ENCODE measurements at places on chromosomes 1 and 21.

- DNase-seq: peak; percentile 89
Measured at GRCh38 chr1:9279172-9279840, 13.4 kb upstream of the SPSB1 start.

DNA sequence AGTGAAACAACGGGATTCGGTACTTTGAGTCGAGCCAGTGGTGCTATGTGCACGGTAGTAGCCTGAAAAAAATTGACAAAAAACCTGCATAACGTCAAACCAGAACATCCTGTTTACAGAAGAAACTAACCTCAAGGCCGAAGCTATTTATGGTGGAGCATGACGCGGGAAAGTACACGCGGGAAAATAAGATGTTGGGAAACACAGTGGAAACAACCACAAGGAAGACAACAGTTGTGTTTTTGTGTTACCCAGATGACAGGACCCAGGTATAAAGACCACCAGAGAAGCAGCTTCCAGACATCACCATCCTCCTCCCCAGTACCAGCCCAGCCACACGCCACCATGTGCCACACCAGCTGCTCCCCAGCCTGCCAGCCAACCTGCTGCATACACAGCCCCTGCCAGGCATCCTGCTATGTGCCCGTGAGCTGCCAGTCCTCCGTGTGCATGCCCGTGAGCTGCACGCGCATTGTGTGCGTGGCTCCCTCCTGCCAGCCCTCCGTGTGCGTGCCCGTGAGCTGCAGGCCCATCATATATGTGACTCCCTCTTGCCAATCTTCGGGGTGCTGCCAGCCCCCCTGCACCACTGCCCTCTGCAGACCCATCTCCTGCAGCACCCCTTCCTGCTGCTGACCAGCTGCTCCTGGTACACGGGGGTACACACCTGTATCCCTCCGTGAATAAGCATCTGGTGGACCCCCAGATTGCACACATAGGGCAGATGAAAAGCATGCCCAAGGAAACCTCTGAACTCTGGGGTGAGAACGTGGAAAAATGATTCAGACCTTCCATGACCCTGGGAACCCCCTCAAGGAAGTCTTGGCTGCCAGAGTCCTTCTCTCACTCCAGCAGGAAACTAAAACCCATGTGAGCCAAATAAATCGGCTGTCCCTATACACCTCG is at the start of gene KRTAP12-3:
Gene KRTAP12-3, plus strand, starts transcription at position 298 of the 906 bp plus-strand sequence. Its CDS starts 48 bp downstream, at position 346.
- no peak for DNase-seq

DNA sequence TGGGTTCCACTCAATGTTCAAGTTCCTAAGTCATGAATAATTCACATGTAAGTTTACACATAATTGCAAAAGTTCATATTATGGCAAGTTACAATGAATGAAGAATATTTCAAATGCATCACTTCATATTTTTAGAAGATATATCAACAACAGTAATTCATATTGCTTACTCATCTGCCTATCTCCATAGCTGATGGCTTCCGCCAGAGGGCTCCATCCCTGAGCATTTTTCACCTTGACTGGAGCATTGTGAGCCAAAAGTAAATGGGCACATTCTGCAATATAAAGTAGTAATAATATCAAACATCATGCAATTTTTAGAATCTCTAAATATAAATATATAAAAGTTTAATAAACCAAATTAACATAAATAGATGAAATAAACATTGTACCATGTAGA is 29.8 kb downstream of the ANKRD13C start:
- no peak for DNase-seq

DNA sequence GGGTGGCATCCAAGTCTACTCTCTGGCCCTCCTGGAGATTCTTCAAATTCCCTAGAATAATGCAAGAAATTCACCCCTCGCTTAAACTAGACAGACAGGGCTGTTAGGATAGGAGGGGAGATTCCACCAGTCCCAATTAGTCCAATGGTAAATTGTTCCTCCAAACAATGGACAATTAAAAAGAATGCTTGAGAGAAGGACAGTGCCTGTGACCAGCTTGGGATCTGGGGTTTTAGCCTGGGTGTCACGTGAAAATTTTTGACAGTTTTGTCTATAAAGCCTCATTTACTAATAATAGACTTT is 177.7 kb upstream of the RAB4A start:
- no peak for DNase-seq

GRCh38 chr1:227730630-227731151 is 4.4 kb downstream of the JMJD4 start:
- DNase-seq: no peak

- no peak for DNase-seq
Measured at GRCh38 chr1:33366762-33367484, 46.0 kb upstream of the A3GALT2 start.

- DNase-seq: no peak
Measured at GRCh38 chr21:28916150-28916893, 76.4 kb downstream of the LTN1 start.

GRCh38 chr1:191901651-191902050 is 256.6 kb upstream of the RGS18 start:
- no peak for DNase-seq

GRCh38 chr21:39036581-39036980 is 146.7 kb downstream of the PSMG1 start:
- no peak for DNase-seq

DNA sequence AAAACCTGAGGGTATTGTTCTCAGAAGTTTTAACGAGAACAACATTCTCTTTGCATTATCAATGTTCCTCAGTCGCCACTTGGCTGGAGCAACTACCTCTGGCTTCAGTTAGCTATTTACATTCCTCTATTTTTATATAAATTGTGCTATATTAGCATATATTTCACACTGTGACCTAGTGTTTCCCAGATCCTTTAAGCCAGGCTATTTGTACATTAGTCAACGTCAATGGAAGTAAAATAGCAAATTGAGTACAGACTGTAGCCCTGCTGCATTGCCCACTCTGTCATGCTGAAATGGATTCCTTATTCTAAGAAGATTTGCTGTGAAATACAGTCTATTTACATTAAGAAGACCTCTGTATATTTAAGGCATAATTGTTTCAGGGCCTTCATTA is 213.8 kb downstream of the ROR1 start:
- DNase-seq: no peak

DNA sequence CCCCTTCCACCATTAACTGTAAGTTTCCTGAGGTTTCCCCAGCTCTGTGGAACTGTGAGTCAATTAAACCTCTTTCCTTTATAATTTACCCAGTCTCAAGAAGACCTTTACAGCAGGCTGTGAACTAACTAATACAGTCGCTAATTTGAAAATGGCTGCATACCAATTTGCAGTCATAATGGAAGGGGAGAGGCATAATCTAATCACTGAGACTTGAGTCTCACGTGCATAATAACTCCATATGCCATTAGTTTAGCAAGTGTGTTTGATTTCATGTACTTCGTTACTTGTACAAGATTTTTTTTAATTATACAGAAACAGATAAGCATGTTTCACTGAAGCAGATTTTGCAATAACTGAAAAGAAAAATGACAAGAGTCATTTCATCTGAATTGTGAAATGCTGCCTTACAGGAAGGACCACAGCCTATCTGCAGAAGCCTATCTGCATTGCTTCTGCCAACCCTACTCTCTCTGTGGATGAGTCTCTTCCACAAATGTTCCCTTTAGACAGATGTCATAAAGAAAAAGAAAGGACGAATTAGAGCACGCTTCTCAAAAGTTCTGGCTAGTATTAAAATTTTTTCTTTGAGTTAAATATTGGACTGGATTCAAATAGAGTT is 99.1 kb downstream of the PTGER3 start:
- peak; percentile 44 for DNase-seq

- no peak for DNase-seq
Measured at GRCh38 chr1:1918901-1919303, at the start of gene TMEM52. TMEM52 (minus strand) TSS chr1:1919279; CDS start chr1:1919265, 14 bp downstream.

GRCh38 chr1:240126821-240127220 is 35.1 kb downstream of the FMN2 start:
- DNase-seq: no peak

GRCh38 chr1:189605226-189605625 is 872.4 kb downstream of the BRINP3 start:
- no peak for DNase-seq

DNA sequence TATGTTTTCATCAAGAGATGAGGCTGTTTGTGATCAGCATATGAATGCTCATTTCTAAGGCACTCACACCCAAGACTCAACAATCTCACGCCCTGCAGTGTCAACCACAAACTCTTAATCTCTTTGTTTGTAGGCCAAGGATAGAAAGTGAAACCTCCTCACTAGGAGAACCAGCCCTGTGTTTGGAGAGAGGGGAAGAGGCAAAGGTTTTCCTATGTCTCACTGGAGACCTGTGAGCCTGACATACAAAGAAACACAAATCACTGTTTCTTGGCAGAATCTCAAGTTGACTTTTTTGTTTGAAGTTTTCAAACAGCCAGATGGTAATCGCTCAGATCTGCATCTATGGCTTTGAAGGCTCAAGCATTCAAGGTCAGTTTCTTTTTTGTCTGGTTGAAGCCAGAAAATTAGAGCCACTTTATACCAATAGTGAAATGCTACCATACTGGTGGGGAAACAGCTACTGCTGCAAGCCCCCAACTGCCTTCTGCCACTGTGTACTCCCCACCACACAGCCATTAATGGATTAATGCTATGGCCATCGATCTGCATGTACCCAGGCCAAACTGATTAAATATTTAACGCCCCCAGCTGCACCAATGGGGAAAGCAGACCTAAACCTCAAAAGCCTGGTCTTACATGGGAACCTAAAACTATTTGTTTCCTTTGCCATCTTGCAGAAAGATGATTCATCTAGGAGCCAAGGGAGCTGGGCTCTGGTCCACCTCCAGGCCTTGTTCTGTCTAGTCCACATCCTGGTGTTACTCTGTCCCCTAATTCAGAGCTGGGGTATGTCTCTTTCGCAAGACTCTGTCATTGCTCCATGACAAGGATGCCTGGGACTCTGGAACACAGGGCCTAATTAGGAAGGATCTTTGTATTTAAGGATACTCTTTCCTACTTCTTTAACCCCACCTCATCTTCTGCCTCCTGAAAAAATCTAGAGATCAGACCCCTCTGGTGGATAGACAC is 16.3 kb downstream of the PDZK1 start:
- no peak for DNase-seq

DNA sequence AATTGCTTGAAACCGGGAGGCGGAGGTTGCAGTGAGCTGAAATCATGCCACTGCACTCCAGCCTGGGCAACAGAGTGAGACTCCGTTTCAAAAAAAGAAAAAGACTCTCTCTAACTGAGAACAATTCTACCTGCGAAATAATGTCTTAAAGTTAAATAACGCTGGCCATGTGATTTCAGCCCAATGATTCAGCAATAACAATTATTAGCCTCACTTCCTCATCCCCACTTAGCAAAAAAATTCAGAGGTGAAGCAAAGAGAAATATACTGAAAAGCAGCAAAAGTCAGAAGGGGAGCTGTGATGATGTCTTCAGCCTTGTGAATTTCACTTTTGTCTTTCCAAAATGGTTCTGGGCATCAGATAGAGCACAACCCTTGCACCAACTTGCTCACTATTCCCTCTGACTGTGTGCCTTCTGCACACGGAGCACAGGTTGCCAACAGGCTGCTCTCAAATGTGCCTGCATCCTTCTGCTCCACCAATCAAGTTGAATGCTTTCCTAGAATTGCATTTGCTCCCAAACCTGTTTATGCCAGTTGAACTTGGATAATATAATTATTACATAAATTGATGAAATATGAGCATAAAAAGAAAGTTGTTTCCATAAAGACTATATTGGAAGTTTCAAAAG is 79.8 kb upstream of the IPO9 start:
- DNase-seq: peak; percentile 54

- DNase-seq: no peak
Measured at GRCh38 chr1:178388418-178389145, 108.2 kb downstream of the CLEC20A start.

DNA sequence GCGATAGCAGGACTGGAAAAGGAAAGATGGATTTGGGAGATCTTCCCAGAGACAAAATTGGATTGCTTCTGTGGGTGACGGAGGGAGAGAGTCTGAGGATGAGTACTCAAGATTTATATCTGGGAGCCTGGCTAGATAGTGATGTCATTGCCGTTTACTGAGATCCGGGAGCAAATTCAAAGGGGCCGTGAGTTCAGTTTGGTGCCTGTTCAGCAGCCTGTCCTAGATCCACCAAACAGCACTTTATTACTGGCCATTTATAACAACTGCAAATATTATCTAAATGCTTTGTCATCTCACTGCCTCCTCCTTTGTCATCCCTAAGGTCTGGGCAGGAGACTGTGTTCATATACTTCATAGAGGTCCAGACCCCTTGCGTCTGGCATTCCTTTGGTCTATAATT is 29.2 kb downstream of the MAPKAPK2 start:
- no peak for DNase-seq

GRCh38 chr1:1955621-1956094 is 36.6 kb upstream of the TMEM52 start:
- DNase-seq: no peak

DNA sequence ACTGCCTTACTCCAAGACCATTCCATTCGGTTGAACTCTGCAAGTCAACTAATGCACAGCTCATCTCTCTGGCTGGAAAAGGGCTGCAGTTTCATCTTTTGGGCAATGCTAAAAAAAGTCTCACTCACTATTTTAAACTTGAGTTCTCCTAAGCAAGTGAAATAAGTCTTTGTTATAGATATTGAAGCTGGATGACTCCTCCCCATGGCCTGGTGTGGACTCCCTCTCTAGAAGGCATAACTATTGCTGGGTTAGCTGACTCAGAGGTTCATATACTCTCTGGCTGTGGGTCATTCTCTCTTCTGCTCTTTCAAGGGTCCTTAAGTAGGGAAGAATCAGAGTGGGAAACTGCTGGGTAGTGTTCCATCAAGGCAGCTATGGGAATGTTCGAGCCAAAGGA is 88.0 kb downstream of the XCL2 start:
- DNase-seq: no peak

DNA sequence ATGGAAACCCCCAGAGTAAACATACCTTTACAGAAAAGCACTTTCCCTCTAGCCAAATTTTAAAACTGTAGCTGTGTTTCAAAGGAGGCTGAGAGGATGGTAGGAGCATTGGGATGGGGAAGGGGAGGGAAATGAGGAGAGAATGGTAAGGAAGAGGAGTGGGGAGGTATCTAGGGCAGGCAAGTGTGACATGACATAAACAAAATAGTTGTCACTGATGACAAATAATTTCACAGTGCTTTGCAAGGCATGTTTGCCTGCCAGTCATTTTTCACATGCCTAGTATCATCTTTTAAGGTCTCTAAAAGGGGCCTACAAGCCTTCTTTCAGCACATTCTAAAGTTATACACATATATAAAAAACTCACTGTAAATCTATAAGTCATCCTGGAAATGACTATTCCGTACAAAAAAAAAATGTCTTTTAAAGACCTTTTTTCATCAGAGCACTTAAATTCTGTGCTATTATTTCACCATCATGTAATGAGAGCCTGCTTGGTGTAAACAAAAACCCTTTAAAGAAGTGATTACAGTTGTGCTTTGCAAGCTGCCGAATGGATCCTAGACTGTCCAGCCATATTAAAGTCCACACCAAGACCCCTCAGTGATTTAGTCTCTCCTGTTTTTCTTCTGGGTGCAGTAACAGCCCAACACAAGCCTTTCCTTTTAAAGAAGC is 38.4 kb downstream of the HLX start:
- no peak for DNase-seq

GRCh38 chr1:77012066-77012465 is 144.8 kb downstream of the ST6GALNAC5 start:
- no peak for DNase-seq

DNA sequence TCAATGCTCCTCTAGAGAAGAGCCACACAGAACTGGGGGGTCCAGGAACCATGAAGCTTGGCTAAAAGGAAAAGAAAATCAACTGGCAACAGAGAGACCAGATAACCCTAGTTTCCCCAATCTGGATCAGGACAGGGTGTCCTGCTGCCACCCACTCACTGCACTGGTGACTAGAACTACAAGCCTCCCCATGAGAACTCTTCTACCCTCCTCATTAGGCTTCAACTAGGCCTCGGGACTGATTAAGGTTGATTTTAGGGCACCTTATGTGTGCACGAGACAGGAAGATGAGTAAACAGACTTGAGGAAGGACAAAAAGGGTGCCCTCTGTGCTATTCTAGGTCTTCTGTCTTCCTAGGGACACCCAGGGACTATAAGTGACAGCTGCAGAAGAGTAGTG is 2.3 kb upstream of the SF3B4 start:
- peak; percentile 28 for DNase-seq
